Head of caudate nucleus (tissue), 42 donors: ENCODE measurements at places on chromosomes 2 and 18.

DNA sequence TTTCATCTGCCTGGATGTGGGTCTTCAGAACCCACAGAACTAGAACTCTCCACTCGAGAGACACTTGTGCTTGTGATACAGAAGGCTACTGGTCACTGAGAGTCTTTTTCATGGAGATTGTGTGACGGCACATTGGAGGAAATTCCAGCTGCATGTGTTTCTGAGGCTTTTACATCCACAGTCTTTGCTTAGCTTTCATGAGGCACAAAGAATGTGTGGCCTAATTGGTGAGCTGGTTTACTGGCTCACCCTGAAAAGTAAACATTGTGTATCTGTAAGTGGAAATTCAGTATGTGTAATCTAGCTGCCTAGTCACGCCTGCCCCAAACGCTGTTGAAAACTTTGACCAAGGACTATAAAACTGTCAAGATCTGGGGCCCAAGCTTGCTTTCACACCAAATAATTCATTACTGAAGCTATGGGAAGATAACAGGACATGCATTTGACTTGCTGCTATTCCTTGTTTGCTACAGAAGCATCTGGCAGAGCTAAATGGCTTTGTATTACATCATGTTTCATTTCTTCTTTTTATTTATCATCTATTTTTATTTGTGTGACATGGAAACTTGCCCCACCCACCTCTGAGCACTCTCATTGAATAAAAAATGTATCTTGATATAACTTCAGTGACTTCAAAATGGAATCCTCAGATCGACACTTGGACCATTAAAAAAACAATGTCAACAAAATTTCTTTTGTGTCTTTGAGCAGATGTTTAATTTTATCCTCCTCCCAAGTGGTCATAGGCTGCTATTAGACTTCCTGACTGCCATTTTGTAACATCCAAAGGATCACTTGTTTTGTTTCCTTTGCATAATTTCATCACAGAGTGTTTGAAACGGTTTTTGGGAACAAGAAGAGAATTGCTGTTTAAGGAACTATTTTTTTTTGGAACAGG, 80.2 kb downstream of the EFEMP1 start:
- no peak for DNase-seq

- DNase-seq, result no peak
Observed at GRCh38 chr18:79760348-79760747, 37.4 kb upstream of the KCNG2 start.

GRCh38 chr2:133461484-133461883, 106.8 kb downstream of the NCKAP5 start:
- DNase-seq, result no peak

DNA sequence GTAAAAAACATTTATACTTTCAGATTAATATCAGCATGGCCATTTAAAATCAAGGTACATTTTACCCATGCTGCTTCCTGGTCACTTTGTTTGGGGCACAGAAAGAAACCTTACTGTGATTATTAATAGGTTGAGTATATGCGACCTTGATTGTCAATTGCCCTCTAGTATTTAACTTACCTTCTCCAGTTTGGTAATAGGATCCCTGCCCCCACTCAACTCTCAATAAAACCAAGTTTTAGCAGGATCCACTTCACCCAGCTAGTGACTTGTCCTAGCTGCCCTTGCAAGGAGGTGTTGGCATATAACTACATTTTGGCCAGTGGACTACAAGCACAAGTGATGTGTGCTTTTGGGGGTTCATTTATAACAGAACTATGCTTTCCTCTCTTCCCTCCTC, 34.3 kb downstream of the FANCL start:
- DNase-seq, result no peak

GRCh38 chr2:60735496-60736250, 20.4 kb upstream of the PAPOLG start:
- DNase-seq, result no peak

- no peak for DNase-seq
Observed at GRCh38 chr18:58580623-58581022, 48.3 kb downstream of the ALPK2 start.

- no peak for DNase-seq
Observed at GRCh38 chr2:1676091-1676912, 68.0 kb downstream of the PXDN start.

DNA sequence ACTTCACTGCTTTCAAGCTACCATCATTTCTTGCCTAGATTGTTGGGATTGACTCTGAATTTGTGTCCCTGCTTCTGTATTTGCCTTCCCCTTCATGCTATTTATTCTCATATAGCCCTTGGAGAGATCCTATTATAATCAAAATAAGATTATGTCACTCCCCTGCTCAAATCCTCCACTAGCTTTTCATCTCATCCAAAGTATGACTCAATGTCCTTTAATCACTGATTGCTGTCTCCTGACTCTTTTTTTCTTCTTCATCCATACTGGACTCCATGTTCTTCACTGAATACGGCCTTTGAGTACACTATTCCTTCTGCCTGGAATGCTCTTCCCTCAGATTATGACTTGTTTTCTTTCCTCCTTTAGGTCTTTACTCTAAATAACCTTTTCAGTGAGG, 5.0 kb downstream of the RBKS start:
- no peak for DNase-seq

GRCh38 chr2:67717692-67718091, 320.6 kb downstream of the ETAA1 start:
- no peak for DNase-seq

- no peak for DNase-seq
Observed at GRCh38 chr18:76866666-76867065, 44.3 kb downstream of the ZNF236 start.

GRCh38 chr2:159290289-159290907, 3.9 kb upstream of the WDSUB1 start:
- DNase-seq, result no peak

DNA sequence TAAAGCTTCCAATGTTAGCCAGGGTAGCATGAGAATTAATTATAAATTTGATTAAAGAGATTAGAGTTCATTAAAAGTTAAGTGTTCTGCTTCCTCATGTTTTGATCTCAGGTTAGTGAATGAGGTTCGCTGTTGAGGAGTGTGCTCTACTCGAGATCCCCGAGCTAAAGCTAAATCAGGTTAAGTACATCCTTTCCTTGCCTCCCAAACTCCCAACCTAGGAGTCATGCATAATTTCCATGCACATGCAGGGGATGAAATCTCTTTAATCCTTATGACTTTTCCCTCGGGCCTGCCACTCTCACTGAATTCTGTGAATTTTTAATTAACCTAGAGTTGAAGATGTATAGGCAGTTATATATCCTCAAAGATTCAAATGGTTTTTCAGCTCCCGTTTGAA, 156.1 kb upstream of the NCK2 start:
- DNase-seq, result no peak

GRCh38 chr2:11090187-11090586, 65.1 kb upstream of the SLC66A3 start:
- no peak for DNase-seq

DNA sequence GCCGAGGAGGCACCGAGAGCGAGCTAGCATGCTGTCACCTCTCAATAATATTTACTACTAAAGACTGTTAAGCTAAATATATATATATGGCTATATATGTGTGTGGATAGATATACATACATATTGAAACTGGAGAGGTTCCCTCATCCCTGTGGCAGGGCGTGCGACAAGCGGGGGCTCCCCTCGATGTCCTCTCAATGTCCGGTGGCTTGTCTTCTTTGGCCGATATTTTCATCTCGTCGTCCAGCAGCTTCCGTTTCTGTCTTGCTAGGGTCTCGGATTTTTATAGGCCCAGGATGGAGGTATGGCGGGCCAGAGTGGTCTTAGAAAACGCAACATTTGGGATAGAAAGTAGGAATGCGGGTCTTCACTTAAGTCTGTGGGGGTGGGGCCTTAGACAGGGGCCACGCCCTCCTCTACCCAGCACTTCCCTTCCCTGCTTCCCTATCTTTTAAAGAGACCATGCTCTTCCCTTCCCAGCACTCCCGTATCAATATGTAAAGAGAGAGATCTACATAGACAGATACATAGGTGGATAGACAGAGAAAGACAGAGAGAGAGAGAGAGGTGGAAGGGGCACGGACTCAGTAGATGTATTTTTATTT, 866.8 kb downstream of the DSC3 start:
- DNase-seq, result no peak

GRCh38 chr2:80670763-80671162, 366.2 kb upstream of the LRRTM1 start:
- DNase-seq, result no peak

GRCh38 chr2:7552825-7553570, 635.8 kb downstream of the RNF144A start:
- no peak for DNase-seq

DNA sequence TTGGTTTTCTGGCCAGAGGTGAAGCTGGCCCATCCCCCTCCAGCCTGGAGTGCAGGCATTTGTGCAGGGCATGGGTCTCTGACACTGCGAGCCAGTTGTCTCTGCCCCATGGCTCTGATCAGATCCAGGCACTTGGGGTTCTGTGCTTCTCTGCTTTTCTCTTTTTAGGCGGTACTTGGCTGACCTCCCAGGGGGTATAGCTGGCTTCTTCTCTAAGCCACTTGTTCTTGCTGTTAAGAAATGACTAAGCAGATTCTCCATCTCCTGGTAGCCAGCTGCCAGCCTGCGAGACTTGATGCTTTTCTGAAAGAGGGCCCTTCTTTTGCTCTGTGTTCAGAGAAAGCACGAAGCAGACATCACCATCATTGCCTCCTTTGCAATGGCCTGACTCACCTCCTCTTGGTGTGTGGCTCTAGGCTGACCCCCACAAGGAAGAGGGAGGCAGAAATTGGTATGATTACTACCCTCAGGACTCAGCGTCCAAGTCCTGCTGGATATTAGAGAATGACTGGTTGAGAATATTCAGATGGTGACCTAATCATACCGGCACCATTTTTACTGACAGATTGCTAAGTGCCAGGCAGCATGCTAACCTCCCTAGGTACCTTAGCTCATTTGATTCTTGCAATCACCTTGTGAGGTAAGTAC, 32.7 kb downstream of the TNP1 start:
- DNase-seq, result no peak

DNA sequence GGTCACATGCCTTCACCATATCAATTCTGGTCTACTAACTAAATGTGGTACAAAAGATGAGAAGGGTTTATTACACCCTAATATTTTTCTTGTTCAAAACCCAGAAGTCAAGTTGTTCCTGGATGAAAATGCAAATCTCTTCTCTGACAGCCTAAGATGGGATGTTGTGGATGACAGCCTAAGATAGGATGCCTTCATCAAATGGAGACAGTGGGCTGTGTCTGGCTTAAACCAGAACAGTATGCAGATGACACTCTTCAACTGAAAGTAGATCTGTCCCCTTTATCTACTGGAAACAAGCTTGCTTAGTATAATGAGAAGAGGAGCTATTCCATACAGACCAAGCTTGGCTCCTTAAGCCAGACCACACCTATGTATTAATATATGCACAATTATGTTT, 17.7 kb downstream of the NXPH2 start:
- no peak for DNase-seq

- DNase-seq, result no peak
Observed at GRCh38 chr2:64950226-64951160, 38.7 kb upstream of the SLC1A4 start.

GRCh38 chr2:201406077-201406662, 45.1 kb downstream of the TRAK2 start:
- DNase-seq, result no peak

DNA sequence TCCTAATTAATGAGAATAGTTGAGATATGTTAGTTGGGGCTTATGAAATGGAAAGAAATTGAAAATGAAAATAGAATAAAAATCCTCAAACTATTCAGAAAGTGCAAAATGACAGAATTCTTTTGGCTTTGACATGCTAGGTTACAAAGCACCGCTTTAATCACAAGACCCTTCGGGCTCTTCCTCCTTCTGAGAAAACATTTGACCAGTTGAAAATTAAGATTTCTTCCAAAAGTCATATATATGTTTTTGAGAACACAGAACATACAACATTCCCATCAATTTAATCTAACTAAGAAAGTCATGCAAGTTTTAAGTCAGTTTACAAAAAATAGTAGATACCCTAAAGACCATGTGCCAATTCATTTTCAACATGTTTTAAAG, 2.2 kb upstream of the SLC40A1 start:
- no peak for DNase-seq

- no peak for DNase-seq
Observed at GRCh38 chr2:229087267-229087666, 183.8 kb downstream of the PID1 start.

DNA sequence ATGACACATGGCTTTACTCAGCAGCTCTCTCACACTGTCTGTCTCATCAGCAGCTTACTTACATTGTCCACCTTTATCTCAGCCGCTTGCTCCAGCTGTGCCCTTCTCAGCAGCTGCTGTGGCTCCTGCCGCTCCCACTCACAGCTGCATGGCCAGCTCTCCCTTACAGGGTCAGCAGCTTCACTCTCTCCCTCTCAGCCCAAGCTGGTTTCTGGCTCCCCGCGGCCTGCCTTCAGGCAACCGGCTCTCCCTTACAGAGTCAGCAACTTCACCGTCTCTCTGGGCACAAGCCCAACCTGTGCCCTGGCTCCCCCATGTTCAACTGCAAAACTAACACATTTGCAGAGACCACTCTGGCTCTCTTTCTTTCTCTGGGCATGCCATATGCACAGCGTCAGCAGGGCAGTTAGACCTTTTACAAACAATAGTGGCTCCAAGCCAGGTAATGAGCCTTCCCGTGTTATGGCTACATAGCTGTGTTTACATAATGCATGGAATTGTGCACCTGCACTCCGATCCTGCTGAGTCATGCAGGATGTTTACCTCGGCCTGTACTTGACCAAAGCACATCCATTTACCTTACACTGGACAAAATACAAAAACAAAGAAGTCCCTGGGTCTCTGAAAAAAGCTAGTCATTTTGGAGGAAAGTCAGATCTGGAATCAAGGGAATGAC, 167.3 kb downstream of the DOK6 start:
- no peak for DNase-seq

DNA sequence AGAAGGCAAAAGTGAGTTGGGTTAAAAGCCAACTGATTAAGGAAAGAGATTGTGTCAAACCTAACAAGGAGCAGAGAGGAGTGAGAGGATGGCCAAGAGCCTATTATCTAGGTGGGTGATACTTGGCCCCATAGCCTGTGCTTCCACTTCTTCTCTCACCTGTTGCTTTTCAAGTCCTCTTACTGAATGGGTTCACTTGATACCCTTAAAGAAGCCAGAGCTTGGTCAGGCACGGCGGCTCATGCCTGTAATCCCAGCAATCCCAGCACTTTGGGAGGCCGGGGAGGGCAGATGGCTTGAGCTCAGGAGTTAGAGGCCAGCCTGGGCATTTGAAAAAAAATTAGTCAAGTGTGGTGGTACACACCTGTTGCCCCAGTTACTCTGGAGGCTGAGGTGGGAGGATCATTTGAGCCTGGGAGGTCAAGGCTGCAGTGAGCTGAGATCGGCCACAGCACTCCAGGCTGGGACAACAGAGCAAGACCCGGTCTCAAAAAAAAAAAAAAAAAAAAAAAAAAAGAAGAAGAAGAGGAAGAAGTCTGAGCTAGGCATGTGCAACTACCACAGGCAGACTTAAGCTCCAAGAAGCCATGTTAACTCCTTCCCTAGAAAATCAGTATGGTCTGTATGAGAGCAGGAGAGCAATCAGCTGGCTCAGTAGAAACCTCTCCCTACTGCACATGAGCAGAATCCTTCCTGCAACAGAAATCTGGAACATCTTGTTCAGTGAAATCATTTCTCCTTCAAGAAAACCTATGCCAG, 28.4 kb upstream of the ME2 start:
- DNase-seq, result no peak
